Thoracic aorta endothelial cell (primary cell): ENCODE measurements at places on chromosomes 11 and 22. TPM values are rescaled to one million over a fixed set of nuclear protein-coding genes. Genes with fewer than 3 reads are reported as not detected.

Gene TSGA10IP
- not detected in 2 replicates for total RNA-seq

Gene C11orf86
- total RNA-seq, result not detected in 2 replicates

Gene OR56A3
- not detected in 2 replicates for total RNA-seq

Gene CSNK2A3
- 3.7 and 4.1 TPM in 2 replicates for total RNA-seq

Gene OR2AG2
- total RNA-seq, result 0.27 and 0.43 TPM in 2 replicates

Gene APOL5
- total RNA-seq, result not detected in 2 replicates

Gene DNAJB7
- total RNA-seq, result not detected in 2 replicates

Gene FJX1
- total RNA-seq, result 24.9 and 28.1 TPM in 2 replicates

Gene KRTAP5-8
- total RNA-seq, result not detected in 2 replicates

Gene SHISA8
- total RNA-seq, result not detected in 2 replicates

Gene FAT3
- not detected in 2 replicates for total RNA-seq

Gene OR2D2
- total RNA-seq, result 0.66 and 0.86 TPM in 2 replicates

Gene SYTL2
- total RNA-seq, result 1.2 and 1.5 TPM in 2 replicates

Gene RTCB
- 140 and 152 TPM in 2 replicates for total RNA-seq

Gene LYVE1
- total RNA-seq, result 0.79 and 3.9 TPM in 2 replicates

Gene CDCA5
- 18.0 and 28.6 TPM in 2 replicates for total RNA-seq

Gene RCN1
- 283 and 457 TPM in 2 replicates for total RNA-seq

Gene FOLR2
- total RNA-seq, result not detected in 2 replicates

Gene IL17REL
- total RNA-seq, result 0.13 and 0.22 TPM in 2 replicates

Gene VSTM5
- total RNA-seq, result 0.07 and 0.13 TPM in 2 replicates

Gene UCP2
- total RNA-seq, result 0.53 and 2.2 TPM in 2 replicates

Gene CHST1
- 48.1 and 58.4 TPM in 2 replicates for total RNA-seq

Gene CFAP68
- 3.9 and 7.0 TPM in 2 replicates for total RNA-seq

Gene TSSK2
- not detected in 2 replicates for total RNA-seq

Gene KRTAP5-7
- 0.07 and 0.13 TPM in 2 replicates for total RNA-seq

Gene TRIM49C
- total RNA-seq, result not detected in 2 replicates

Gene FGF3
- total RNA-seq, result not detected in 2 replicates

Gene MUC2
- not detected in 2 replicates for total RNA-seq

Gene ZC3H12C
- 21.0 and 22.4 TPM in 2 replicates for total RNA-seq

Gene OR51B5
- total RNA-seq, result not detected in 2 replicates

Gene RASGRP2
- total RNA-seq, result 0.27 and 0.50 TPM in 2 replicates

Gene PHETA2
- total RNA-seq, result 8.6 and 11.2 TPM in 2 replicates

Gene MRPL17
- total RNA-seq, result 56.4 and 62.0 TPM in 2 replicates

Gene DEUP1
- total RNA-seq, result not detected in 2 replicates

Gene KCNJ11
- 0.07 and 0.13 TPM in 2 replicates for total RNA-seq

Gene RIC3
- total RNA-seq, result 0.14 and 0.27 TPM in 2 replicates

Gene YPEL4
- under 0.01 and 0.07 TPM in 2 replicates for total RNA-seq

Gene INPP5J
- total RNA-seq, result 0.13 and 0.29 TPM in 2 replicates

Gene FXYD2
- total RNA-seq, result 0.40 and 0.50 TPM in 2 replicates

Gene CALCA
- not detected in 2 replicates for total RNA-seq

Gene TP53AIP1
- total RNA-seq, result not detected in 2 replicates

Gene ADAMTS15
- 0.07 and 0.13 TPM in 2 replicates for total RNA-seq

Gene OR5A1
- not detected in 2 replicates for total RNA-seq

Gene GLYATL2
- total RNA-seq, result not detected in 2 replicates

Gene SORL1
- 0.29 and 0.66 TPM in 2 replicates for total RNA-seq

Gene LRRC55
- total RNA-seq, result not detected in 2 replicates

Gene RFPL3
- total RNA-seq, result not detected in 2 replicates

Gene XKR3
- not detected in 2 replicates for total RNA-seq
